Cortex of kidney (tissue), 1 donor: ENCODE measurements at places on chromosomes 4 and X.

DNA sequence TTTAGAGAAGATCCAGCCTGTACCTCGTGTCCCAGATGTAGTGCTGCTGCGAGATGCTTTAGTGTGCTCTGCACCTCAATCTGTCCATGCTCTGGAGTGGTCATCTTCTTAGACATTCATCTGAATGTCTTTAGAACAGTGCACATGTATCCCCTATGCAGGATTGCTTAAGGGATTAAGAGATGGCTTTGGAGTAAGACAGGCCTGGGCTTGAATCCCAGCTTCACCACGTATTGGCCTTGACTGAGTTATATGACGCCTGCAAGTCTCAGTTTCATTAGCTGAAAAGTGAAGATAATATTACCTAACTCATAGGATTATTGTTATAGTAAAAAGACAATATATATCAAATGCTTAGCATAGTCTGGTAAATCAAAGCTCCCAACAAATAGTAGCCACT lies 98.3 kb downstream of the NFKB1 start:
- DNase-seq = no peak

- no peak for DNase-seq
Measured at GRCh38 chr4:156536661-156537060, 434.9 kb downstream of the PDGFC start.

DNA sequence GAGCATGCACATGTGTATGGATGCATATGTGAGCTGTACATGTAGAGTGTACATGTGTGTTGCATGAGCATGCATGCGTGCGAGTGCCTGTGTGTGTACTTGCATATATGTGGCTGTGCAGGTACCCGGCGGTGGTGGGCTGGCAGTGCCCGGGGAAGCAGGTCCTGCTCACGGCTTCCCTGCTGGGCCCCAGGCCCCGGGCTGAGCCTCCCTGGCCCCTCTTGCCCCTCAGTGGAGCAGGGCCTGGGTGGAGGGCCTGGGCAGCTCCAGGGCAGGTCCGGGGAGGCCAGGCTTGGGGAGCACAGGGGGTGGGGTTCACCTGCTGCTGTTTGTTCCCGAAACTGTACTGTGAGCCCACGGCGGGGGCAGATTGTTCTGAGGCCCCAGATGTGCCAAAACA lies 9.4 kb downstream of the NAT8L start:
- no peak for DNase-seq

GRCh38 chrX:107627838-107628661 lies at the start of gene PRPS1:
Gene PRPS1 (plus strand): TSS chrX:107628510. CDS start chrX:107628629, 119 bp downstream.
- DNase-seq = no peak

GRCh38 chr4:6885953-6886557 lies 23.6 kb upstream of the TBC1D14 start:
- DNase-seq = no peak

DNA sequence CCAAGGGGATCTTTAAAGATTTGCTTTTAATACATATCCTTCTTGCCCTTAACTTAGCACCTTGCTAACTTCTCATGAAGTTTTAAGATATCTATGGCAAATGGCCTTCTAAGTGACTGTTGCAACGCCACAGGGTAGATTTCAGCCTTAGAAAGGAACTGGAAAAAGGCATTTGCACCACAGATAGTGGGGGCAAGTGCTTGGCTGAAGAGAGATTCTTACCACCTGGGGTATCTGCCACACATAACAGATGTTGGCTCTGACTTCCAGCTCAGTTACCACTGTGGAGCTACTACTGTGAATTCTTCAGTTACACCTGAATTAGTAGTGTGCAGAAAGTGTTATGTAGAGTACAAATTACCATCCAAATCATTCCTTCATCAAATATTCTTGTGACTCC lies 302.6 kb downstream of the PPP3CA start:
- no peak for DNase-seq

DNA sequence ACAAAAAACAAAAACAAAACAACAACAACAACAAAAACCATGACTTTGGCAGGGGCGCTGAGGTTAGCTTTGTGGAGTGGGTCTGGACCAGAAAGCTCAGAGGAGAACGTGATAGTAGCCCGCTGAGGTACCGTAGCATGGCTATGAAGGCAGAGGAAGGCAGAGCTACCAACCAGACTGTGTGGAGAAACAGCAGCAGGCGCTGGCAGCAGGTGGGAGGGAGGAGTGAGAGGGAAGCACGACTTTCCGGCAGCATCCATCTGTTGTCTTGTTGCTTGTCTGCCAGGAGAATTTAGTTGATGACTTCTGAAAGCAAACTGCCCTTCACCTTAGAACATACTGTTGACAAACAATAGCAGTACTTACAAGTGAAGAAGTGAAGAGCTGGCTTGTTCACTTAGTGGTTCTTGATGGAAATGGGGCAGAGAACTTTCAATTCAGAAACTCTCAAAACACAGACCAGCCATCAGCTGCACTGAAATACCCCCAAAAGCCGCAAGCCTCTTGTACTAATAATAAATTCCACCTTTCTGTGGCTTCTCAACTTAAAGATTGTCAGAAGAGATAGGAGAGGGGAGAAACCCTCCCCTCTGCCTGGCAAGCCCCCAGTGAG lies 447.2 kb downstream of the SLITRK2 start:
- DNase-seq = no peak

DNA sequence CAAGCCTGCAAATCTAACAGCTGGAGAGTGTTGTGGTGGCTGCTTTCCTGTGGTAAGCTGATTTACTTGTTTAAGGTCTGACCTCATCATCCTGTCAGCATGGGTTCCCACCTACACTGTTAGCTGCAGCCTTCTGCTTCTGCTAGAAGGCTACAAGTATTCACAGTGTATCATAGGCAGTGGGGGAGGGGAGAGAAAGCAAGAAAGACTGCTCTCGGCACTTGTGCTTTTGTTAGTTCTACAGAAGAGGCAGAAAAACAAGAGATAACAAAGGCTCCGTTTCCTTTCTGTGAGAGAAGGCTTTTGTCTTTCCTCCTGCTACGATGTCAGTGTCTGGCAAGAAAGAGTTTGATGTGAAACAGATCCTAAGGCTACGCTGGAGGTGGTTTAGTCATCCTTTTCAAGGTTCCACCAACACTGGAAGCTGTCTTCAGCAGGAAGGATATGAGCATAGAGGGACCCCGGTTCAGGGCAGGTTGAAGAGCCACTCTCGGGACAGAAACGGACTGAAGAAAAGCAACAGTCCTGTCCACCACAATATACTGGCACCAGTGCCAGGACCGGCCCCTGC lies at the start of gene KLHL4:
Gene KLHL4, plus strand, starts transcription at position 232 of the 571 bp plus-strand sequence. Its CDS starts 92 bp downstream, at position 324.
- no peak for DNase-seq

- no peak for DNase-seq
Measured at GRCh38 chrX:4572691-4573090, 859.2 kb upstream of the PRKX start.

GRCh38 chr4:181853881-181854511 lies 389.2 kb upstream of the TENM3 start:
- DNase-seq = no peak

- no peak for DNase-seq
Measured at GRCh38 chr4:142095886-142096605, 459.7 kb downstream of the IL15 start.

GRCh38 chrX:70921709-70922352 lies 9.1 kb downstream of the SLC7A3 start:
- no peak for DNase-seq

GRCh38 chrX:11185861-11186260 lies 74.7 kb downstream of the HCCS start:
- DNase-seq = no peak

DNA sequence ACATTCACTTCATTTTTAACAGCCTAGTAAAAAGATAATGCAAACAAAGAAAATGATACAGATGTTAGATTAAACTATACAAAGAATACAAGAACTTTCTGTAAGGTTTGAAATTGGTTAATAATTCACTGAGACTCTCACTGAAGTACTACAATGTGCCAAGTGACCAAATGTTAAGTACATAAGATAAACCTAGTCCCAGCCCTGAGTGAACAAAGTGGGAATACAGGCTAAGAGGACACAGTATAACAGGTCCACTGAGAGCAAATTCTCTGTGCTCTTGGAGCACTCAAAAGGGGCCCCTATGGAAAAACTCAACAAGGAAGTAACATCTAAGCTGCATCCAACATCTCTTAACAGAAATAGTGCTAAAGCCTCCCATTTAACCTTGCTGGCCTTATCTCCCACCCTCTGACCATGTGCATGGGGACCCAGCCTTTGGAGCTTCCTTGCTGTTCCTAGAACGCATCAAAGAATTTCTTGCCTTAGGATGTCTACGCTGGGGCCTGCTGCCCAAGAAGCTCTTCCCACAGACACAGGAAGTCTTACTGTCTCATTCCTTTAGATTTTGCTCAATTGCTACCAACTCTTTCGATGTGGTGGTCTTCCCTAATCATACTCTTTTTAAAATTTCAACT lies 113.4 kb downstream of the ZAR1 start:
- DNase-seq = no peak

- no peak for DNase-seq
Measured at GRCh38 chr4:712916-713632, 7.4 kb downstream of the PCGF3 start.

DNA sequence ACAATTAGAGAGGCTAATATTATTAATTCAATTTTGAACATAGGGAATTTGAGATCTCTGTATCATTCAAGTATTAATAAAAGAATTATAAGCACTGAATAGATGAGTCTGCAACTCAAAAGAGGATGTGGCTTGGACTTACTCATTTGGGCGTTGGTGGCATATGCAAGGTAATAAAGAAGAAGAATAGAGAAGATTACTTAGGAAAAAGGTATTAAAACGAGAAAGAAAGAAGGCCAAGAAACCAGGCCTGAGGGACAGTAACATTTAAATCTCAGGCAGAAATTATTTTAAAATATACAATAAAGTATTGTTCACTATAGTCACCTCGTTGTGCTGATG lies 383.0 kb upstream of the INTU start:
- DNase-seq = no peak

DNA sequence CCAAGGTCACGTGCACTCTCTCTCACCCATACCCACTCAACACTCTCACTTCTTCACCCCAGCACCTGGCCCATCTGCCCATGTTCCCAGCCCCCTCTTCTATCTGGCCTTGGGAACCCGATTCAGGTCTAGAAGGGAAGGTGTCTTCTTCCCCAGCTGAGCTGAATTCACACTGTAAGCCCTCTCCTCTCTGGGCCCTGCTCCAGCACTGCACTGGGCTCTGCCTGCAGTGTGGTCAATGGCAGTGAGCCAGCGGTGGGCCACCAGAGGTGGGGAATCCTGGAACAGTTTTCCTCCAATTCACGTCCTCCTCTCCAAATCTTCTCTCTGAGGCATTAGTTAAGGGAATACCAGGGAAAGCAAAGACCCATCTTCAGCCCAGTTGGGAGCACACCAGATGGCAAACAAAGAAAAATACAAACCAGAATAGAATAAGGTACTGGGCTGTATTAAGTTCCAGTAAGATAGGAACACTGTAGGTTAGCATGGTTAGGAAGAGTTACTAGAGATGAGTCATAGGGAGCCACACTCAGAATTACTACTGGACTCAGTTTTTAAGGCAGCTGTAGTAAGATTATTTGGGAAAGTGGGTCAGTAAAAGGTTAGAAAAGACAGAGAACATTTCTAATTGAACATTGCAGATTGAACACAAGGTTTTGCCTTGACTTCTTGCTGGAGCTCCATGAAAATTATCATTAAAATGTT lies 5.0 kb downstream of the AWAT2 start:
- DNase-seq = no peak

DNA sequence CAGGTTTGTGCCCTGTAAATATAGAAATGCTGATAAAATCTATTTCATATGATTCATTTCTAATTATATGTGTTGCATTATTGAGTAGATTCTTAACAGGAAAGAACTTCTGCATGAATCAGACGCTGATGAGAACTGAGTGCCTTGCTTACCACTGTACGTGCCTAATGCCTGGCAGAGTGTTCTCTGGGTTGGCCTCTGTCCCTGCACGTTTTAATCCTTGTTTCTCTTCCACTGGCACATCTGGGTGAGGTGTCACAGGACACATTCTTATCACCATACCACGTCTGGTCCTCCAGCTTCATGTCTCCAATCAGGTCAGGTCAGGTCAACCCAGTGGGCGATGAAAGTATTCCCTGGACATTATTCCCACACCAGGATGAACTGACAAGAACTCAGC lies 53.6 kb downstream of the KLF3 start:
- no peak for DNase-seq

DNA sequence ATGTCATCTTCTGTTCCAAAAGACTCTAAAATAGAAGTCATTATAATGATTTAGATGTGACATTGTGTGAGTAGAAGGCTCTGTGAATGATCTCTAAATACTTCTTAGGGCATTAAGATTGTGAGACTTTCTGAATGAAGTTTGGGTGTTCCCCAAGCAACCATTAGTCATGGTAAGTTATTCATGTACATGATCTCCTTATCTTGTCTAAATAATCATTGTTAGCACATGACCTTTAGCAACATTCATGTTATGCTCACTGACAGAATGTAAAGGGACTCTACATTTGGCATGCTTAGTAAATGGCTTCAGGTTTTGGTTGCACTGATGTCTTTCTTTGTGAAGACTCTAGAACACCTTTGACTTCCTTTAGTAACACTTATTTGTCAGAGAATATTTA lies 140.8 kb upstream of the AGA start:
- DNase-seq = no peak

DNA sequence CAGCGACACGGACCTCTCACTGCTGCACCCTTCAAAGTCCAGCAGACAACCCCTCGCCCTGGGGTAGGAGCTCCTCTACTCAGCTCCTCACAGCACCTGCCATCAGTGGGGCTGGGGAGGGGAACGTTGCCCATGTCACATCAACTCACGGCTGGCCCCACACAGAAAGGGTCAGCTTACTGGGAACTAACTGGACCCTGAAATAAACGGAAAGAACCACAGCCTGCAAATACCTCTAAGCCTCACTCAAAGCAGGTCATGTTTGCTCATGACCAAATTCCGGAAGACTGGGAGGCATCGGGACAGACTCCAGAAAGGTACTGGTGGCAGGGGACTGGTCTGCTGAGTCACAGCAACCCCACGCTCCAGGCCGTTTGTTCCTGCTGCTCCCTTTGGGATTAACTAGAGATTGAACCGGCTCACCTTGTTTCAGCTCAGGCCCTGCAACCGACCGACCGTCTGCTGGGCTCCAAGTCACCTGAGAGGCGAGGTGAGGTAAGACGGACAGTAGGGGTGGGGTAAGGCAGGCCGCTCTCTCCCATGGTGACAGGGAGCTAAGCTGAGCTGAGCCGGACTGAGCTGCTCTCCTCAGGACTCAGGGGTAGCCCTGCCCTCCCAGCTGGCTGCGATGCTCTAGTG lies 5.6 kb downstream of the G6PD start:
- DNase-seq = no peak

DNA sequence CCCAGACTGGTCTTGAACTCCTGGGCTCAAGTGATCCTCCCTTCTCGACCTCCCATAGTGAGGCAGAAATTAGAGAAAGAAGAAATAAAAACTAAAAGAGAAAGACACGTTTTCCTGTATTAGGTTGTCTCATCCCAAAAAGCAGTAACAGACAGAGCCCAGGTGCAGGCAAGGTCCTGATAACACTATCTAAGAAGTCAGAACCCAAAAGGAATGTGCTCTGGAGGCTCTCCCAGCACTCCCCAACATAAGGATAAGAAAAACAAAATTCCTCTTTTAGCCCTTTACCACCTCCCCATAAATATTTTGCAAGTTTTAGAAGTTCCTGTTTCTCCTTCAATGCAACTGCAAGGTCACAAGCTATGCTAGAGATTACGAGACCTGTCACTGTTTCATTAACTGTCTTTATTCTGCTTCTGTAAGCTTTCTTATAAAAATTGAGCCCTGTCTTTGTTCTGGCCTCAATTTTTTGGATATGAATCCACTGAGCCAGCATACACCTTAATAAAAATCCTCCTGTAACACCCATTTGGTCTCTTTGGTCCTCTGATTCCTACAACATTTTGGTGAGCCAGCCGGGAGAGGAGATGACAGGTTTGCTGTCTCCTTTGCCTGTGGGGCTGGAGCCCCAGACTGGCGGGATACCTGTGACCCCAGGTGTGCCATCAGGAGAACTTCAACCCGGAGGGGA lies 25.9 kb downstream of the LIAS start:
- DNase-seq = no peak
